Activated T-helper 17 cell treated with anti-CD3 and anti-CD28 coated beads, Interleukin-2, amount 50 U/mL, for 72 hours (primary cell): ENCODE measurements at places on chromosomes 2 and 18.

DNA sequence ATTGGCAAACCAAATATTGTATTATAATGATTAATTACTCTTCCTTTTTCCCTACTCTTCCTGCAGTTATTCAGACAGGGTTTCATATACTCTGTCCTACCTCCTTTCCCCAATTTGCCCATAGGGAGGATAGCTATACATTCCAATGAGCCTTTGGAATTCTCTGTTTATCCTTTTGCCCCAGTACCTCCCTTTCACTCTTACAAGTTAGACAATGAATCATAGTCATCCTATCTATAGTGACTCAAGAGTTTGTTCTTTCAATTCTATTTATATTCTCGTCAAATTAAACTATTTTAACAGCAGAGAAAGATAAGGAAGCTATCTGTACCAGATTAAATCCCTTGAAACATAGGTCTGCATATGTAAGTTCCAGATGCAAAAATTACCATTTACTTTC is 437.5 kb downstream of the NR4A2 start:
- ATAC-seq = no peak

- no peak for ATAC-seq
Observed at GRCh38 chr2:85255813-85256594, 71.8 kb downstream of the TGOLN2 start.

- ATAC-seq = no peak
Observed at GRCh38 chr2:241232736-241233575, 44.5 kb downstream of the ANO7 start.

GRCh38 chr2:235265348-235265965 is 228.4 kb upstream of the AGAP1 start:
- ATAC-seq = no peak

GRCh38 chr18:44686156-44686555 is 5.5 kb downstream of the SETBP1 start:
- ATAC-seq = no peak
